Hematopoietic multipotent progenitor cell treated with erythropoietin and hydrocortisone succinate and interleukin-3 and kit ligand, for 15 days (in vitro differentiated cells): ENCODE measurements at places on chromosomes 13 and 19.

- no peak for DNase-seq
Observed at GRCh38 chr13:80524447-80525215, 183.7 kb upstream of the SPRY2 start.

- DNase-seq = no peak
Observed at GRCh38 chr13:98293103-98293502, 116.0 kb upstream of the RNF113B start.

- DNase-seq = no peak
Observed at GRCh38 chr19:4361152-4362046, 18.0 kb downstream of the MPND start.

DNA sequence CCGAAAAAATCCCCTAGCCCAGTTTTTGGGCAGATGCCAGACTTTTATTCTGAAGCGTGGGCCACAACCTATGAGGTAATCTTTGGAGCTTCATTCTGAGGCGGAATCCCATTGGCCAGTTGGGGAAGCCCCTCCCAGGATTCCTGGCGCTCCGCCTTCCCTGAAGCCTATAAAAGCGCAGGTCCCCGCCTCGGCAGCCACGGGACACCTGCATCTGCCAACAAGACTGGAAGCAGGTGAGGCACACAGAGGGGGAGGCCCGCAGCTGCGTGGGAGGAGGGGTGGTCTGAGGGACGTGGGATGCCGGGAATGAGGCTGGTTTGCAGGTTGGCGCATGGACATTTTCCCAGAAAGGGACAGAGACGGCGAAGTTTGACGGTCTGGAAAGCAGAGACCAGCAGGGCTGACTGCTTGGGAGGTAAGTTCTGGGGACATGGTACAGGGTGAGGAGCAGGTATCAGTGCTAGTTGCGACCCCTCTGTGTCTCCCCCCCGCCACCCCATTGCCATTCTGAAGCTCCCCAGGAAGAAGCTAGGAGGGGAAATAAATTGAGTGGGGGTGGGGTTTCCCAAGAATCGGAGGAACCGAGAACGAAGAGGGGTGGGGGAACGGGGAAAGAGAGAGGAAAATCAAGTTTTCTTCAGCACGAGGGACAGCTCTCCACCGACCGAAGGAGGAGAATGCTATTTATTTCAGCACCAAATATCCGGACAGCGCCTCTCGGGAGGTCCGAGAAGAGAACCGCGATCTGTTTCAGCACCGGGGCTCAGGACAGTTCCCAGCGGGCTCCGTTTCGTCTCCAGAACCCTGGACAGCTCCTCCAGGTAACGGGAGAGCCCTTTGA, 22.4 kb upstream of the FEM1A start:
- DNase-seq = peak; percentile 47

- no peak for DNase-seq
Observed at GRCh38 chr13:81791641-81792040, 1450.7 kb upstream of the SPRY2 start.

- no peak for DNase-seq
Observed at GRCh38 chr19:738509-739128, 12.3 kb upstream of the MISP start.

DNA sequence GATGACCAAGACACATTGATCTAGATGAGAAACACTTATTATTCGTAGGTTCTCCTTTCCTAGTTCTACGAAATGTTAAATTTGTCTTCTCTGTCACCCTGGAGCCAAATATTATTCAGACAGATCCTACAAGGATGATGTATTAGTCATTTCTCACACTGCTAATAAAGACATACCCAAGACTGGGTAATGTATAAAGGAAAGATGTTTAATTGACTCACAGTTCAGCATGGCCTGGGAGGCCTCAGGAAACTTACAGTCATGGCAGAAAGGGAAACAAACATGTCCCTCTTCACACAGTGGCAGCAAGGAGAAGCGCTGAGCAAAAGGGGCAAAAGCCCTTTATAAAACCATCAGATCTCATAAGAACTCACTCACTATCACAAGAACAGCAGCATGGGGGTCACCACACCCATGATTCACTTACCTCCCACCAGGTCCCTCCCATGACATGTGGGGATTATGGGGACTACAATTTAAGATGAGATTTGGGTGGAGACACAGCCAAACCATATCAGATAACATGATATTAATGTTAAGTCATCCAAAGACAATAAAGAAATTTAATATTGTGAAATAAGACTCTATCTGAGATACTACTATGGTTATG, 1248.8 kb upstream of the SLC10A2 start:
- DNase-seq = no peak

- DNase-seq = no peak
Observed at GRCh38 chr13:25171170-25171516, 945 bp downstream of the AMER2 start.

- DNase-seq = no peak
Observed at GRCh38 chr13:29551214-29551613, 44.3 kb downstream of the SLC7A1 start.
